ENCODE measurements at places on chromosomes 3 and 15.
A peak's percentile ranks its signal among the peaks of the same experiment; 100 is the strongest.

DNA sequence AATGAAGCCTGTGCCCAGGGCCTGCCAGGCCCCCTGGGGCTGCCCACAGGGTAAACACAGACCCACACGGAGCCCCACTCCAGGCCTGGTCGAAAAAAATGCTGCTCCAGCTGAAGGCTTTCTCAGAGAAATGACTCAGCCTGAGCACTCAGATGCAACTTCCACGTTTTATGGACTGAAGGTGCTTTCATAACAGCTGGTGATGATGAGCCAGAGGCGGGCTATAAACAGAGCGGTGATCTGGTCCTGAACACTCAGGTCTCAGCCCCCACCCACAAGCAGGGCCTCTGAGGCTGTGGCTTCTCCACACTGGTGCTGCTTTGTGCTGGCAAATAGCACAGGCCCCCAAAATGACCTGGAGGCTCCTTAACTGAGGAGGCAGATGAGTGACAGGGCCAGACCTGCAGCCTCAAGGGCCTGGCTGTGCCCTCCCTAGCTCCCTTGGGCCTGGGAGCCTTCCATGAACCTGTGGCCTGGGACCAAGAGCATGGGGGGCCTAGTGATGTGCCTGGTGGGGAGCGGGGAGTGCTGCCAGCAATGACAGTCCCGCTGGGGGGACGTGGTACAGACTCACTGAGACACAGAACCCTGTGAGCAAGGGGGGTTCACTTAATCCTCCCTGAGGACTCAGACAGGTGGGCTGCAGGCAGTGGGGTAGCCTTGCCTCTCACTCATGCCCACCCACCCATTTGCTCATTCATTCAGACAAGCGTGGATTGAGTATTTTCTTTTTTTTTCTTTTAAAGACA, 23.0 kb upstream of the FURIN start:
- DNase-seq, result peak; percentile 93

DNA sequence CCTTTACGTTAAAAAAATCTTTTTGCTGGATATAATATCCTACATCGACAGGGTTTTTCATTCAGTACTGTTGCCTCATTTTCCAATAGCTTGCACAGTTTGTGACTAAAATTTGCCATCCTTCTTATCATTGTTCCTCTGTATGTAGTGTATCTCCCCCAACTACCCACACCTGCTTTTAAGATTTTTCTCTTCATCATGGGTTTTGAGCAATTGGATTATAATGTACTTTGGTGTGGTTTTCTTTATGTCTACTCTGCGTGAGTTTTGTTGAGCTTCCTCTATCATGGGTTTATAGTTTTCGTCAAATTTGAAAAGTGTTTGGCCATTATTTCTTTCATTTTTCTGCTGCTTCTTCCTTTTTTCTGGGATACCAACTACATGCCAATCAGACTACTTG, 39.6 kb upstream of the MEF2A start:
- DNase-seq, result no peak

GRCh38 chr3:40452562-40452875, 4.6 kb upstream of the RPL14 start:
- no peak for DNase-seq

DNA sequence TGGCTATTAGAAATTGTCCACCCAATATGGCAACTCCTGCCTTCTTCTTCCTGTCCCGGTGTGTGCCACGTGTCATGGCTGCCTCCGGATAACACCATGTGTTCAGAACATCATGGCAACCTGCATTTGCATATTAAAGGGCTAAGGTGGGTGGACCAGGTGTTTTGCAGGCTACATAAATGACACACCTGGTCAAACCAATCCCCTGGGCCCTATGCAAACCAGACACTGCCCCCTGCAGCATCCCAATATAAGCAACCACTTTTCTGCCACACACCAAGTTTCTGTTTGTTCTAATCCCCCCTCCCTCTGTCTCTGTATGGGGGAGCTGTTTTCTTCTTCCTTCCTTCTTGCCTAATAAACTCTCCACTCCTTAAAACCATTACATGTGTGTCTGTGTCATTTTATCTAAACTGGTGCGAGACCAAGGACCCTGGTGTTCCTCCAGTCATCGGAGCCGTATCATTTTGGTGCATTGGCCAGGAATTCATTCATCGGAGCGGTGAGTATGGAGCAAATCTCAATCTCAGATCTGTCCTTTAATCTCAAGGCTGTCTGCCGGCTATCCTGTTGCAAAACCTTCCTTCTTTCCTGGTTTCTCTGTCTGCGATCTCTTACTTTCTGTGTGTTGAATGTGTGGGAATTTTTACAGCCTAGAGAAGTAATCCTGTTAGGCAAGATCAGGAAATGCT, 44.5 kb downstream of the NCEH1 start:
- no peak for DNase-seq

- DNase-seq, result no peak
Measured at GRCh38 chr15:27352136-27352535, 381.2 kb downstream of the GABRG3 start.

GRCh38 chr15:88267720-88268119, 11.2 kb upstream of the NTRK3 start:
- DNase-seq, result no peak

GRCh38 chr3:112498914-112499711, at the start of gene BTLA:
Gene BTLA, minus strand, starts transcription at chr3:112499472. Its CDS starts 114 bp downstream, at chr3:112499358.
- no peak for DNase-seq
